A549 treated with DMSO at 1 μM for 4 hours (cell line): ENCODE measurements at places on chromosomes 11 and 22. TPM values are rescaled to one million over a fixed set of nuclear protein-coding genes. Genes with fewer than 3 reads are reported as not detected.

OR10G7 gene
- total RNA-seq, result not detected in 5 replicates

OR51F2 gene
- not detected in 5 replicates for total RNA-seq

PRG2 gene
- total RNA-seq, result not detected in 5 replicates

MRGPRE gene
- 0.06 to 0.21 TPM (median 0.10 TPM) in 5 replicates for total RNA-seq

CELSR1 gene
- 26.2 to 29.4 TPM (median 26.5 TPM) in 5 replicates for total RNA-seq

THRSP gene
- not detected in 5 replicates for total RNA-seq

IGSF22 gene
- not detected in 5 replicates for total RNA-seq

BTG4 gene
- 0.09 to 0.26 TPM in 2 of 5 replicates, not detected in the others for total RNA-seq

ST14 gene
- total RNA-seq, result 0.06 to 0.25 TPM (median 0.09 TPM) in 5 replicates

UCP2 gene
- 69.3 to 102 TPM (median 76.8 TPM) in 5 replicates for total RNA-seq

OSM gene
- total RNA-seq, result 0.08 TPM in 1 of 5 replicates, not detected in the others

KRTAP5-7 gene
- not detected in 5 replicates for total RNA-seq

CEP126 gene
- total RNA-seq, result 1.9 to 5.3 TPM (median 3.4 TPM) in 5 replicates

KCNJ1 gene
- not detected in 5 replicates for total RNA-seq

TEX12 gene
- total RNA-seq, result not detected in 5 replicates

CD6 gene
- total RNA-seq, result 0.06 to 0.47 TPM (median 0.15 TPM) in 5 replicates

DDI1 gene
- total RNA-seq, result not detected in 5 replicates

GAL gene
- total RNA-seq, result 11.1 to 22.8 TPM (median 17.5 TPM) in 5 replicates

ABCC8 gene
- 1.3 to 2.7 TPM (median 1.7 TPM) in 5 replicates for total RNA-seq
